ENCODE measurements at places on chromosomes 13 and 19.
A peak's percentile ranks its signal among the peaks of the same experiment; 100 is the strongest.

DNA sequence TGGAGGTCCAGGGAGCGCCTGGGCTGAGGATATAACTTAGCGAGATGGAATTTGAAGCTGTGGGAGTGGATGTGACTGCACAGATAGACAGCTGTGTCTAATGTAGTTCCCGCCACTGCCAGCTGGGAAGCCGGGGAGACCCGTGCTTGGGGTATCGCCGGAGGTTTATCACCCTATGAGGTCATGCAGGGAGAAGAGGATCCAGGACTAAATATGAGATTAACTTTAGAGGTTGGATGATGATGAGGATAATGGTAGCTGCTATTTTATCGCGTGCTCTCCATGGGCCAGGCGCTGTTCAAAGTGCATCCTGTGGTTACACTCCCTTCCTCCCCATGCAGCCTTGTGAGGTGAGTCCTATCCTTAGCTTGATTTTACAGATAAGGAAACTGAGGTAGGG lies 19.9 kb downstream of the SSC5D start:
- DNase-seq: no peak

- DNase-seq: peak; percentile 76
Observed at GRCh38 chr19:18700501-18701249, 17.2 kb downstream of the CRTC1 start.

GRCh38 chr19:53878776-53879139 lies 3.2 kb upstream of the PRKCG start:
- DNase-seq: no peak

GRCh38 chr19:41030651-41031050 lies 39.6 kb downstream of the CYP2B6 start:
- no peak for DNase-seq

- DNase-seq: no peak
Observed at GRCh38 chr13:39602277-39602613, 748 bp downstream of the LHFPL6 start.

GRCh38 chr13:31767175-31767900 lies 28.0 kb downstream of the RXFP2 start:
- DNase-seq: no peak

Data from MV-4-11 (cell line).